ENCODE measurements at places on chromosomes 13 and 19.

GRCh38 chr19:33701565-33701964 is 79.8 kb downstream of the CHST8 start:
- no peaks in the 10 kb centered on the region for H3K27me3 ChIP-seq
- H3K36me3 ChIP-seq: no peaks in the 10 kb centered on the region
- H3K4me1 ChIP-seq: no peaks in the 10 kb centered on the region
- no peak overlapping the region for H3K4me3 ChIP-seq

DNA sequence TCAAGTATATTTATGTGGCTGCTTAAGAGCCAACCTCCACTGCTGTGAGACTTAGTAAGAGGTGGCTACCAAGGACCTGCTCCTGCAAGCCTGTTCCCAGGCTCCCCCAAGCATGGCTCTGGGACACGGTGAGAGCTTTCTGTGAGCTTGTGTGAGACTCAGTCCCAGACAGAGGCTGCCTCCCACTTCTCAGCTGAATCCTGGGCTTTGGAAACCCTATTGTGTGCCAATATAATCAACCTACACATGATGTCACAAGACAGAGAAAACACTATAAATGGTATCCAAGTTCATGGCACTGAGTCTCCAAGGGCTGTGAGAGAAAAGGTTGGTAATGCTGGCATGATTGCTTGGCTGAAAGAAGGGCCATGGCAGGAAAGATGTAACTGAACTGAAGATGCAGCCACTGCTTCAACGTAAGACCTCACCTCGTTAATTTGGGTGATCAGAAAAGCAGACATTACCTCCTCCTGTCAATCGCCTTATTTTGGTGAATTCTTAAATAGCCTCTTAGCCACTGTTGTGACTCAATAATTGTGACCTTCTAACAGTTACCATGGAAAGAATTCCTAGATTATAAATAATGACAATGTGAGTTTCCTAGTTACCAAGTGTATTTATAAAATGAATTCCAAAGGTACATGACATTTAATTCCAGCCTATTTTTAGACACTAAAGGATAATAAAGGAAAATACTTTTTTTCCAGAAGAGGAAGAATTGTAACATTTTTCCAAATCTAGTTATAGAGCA is 332.0 kb downstream of the IRS2 start:
- no peak for DNase-seq
- no peaks in the 10 kb centered on the region for H3K4me1 ChIP-seq
- no peaks in the 10 kb centered on the region for H3K36me3 ChIP-seq
- no peaks in the 10 kb centered on the region for H3K27me3 ChIP-seq
- H3K4me3 ChIP-seq: no peak overlapping the region

GRCh38 chr19:49930483-49931011 is 1.2 kb upstream of the NUP62 start:
- peaks cover 8% of the 10 kb centered on the region for H3K36me3 ChIP-seq
- no peaks in the 10 kb centered on the region for H3K27me3 ChIP-seq
- no peak for DNase-seq
- H3K4me1 ChIP-seq: peaks cover 66% of the 10 kb centered on the region
- H3K4me3 ChIP-seq: no peak overlapping the region

- no peak overlapping the region for H3K4me3 ChIP-seq
- no peak overlapping the region for H3K27ac ChIP-seq
- H3K36me3 ChIP-seq: no peaks in the 10 kb centered on the region
- no peak for DNase-seq
- H3K4me1 ChIP-seq: no peaks in the 10 kb centered on the region
Measured at GRCh38 chr19:33864311-33864850, 67.7 kb downstream of the KCTD15 start.
